COLO829 (cell line): ENCODE measurements at places on chromosomes 3 and 15.
A peak's percentile ranks its signal among the peaks of the same experiment; 100 is the strongest.

DNA sequence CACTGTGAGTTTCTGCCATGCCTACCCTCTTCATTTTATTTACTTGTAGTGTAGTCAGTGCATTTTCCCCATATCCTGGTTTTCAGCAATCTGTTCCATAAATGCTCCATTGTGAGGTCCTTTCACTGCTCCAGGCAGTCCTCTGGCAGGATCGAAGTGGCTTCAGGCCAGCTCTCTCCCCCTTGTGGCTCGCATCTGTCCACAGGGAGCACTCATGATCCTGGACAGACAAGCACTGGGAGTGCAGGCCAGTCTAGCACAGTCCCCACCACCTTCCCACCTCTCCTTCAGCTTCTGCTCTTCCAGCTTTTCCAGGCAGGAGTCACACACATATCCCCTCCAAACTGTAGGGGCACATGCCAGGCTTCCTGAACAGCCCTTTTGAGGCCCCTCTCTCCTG lies 173.6 kb downstream of the PPM1L start:
- peak; percentile 70 for DNase-seq

DNA sequence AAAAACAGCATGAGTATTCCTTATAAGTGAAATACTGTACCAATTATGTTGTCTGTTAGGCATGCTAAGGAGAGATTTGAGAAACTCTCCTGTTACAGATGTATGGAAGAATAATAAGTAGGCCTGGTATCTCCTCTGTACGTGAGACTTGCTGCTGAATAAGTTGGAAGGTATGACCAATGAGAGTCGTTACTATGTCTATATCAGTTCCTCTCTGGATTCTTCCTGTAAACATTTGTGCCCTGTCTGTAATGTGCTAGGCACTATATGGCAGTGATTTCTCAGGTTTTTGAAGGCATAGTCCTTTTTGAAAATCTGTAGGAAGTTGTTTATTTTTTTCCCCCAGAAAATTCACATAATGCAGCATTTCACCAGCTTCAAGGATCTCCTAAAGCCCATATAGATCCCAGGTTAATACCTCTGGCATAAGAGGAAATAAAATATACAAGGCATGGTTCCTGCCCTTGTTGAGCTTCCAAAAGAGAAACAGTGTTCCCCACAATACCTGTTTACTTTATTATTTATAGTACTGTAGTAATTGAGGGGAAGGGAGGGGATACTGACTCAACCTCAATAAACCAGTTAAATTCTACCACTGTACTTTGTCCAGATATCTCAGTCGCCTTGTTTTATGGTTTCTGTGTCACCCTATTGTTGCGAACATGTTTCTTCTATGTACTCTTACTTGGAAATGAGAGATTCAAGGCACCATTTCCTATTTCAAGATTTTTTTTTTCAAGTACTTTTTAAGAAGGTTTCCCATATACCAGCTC lies 28.6 kb downstream of the MAP2K5 start:
- DNase-seq = no peak

DNA sequence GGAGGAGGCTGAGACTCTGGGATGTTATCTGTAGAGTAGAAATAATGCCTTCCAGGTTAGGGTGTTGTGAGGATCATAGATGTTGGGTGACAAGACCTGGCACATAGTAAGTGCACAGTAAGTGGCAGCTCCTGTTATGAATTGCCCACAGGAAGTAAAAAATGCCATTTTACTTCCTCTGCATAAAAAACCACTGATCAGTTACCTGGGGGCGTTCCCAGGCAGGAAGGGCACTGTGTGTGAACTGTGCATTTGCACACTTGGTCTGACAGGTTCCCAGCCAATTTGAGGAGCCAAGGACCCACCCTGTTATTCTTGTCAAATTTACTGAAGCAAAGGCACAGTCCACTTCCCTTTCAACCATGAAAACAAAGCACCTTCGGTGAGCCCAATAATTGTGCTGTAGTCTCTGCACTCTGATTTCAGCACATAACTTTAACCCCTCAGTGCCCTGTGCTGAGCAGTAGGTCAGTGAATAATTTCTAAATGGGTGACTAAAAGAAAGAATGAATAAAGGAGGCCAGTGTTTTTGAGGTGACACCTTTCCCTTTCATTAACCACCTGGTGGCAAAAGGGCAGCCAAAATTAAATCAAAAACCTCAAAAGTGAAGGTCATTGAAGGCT lies 85.8 kb upstream of the ARHGEF3 start:
- DNase-seq = no peak

- no peak for DNase-seq
Observed at GRCh38 chr15:20386198-20386597, 155.4 kb downstream of the GOLGA6L6 start.

- no peak for DNase-seq
Observed at GRCh38 chr15:77797270-77797669, 164.6 kb upstream of the LINGO1 start.

DNA sequence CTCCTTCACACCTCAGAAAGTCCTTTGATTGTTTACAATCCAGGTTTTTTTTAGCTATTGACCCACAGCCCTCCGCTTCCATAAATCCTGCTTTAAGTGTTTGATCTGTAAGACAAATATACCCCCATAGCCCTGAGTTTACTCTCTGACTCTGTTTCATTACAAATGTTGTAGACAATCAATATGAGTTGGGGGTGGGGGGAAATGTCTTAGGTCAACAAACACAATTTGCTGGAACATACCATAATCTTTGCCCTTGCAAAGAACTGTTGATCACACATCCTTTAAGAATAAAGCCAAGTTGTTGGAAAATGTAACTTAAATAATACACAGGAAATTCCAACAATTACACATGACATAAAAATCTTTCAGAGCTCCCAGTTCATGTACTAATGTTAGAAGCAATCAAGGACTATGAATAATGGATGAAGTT lies 301.8 kb upstream of the SEMA6D start:
- DNase-seq = no peak

- no peak for DNase-seq
Observed at GRCh38 chr3:100042166-100042981, 71.9 kb downstream of the FILIP1L start.

DNA sequence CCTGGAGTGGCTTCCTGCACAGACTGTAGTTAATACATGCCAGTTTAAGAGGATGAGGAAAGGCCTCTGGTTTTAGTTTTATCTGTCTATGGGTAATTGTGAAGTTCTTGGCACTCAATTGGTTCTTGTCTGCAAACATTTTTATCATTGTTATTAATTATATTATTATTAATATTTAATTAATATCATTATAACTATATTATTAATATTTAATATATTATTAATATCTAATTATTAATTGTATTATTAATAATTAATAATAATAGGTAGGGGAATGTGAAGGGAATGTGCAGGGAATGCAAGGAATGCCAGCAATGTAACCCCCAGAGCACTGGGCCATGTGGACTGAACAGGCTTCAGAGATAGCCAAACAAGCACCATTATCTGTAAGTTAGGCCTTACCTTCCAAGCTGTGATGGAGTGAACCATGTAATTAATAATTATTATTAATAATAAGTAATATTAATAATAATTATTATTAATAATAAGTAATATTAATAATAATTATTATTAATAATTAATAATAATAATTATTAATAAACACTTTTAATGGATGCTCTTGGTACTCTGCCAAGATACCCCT lies 79.8 kb upstream of the NMNAT3 start:
- no peak for DNase-seq

GRCh38 chr3:133136114-133137041 lies 98.2 kb downstream of the TMEM108 start:
- no peak for DNase-seq

DNA sequence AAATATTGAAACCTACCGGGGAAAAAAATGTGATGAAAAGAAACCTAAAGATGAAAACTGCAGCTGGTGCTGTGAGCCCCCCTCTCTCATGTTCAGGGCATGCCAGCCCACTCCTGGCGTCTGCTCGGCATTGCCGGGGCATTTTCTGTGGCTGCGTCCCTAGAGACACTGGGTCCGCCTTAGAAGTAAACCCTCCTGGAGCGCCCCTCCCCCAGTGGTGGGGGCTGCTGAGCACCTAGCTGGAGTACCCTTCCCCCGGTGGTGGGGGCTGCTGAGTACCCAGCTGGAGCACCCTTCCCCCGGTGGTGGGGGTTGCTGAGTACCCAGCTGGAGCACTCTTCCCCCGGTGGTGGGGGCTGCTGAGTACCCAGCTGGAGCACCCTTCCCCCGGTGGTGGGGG lies 24.5 kb upstream of the GABRA5 start:
- DNase-seq = no peak

GRCh38 chr3:121958801-121959200 lies 63.2 kb downstream of the ILDR1 start:
- no peak for DNase-seq

DNA sequence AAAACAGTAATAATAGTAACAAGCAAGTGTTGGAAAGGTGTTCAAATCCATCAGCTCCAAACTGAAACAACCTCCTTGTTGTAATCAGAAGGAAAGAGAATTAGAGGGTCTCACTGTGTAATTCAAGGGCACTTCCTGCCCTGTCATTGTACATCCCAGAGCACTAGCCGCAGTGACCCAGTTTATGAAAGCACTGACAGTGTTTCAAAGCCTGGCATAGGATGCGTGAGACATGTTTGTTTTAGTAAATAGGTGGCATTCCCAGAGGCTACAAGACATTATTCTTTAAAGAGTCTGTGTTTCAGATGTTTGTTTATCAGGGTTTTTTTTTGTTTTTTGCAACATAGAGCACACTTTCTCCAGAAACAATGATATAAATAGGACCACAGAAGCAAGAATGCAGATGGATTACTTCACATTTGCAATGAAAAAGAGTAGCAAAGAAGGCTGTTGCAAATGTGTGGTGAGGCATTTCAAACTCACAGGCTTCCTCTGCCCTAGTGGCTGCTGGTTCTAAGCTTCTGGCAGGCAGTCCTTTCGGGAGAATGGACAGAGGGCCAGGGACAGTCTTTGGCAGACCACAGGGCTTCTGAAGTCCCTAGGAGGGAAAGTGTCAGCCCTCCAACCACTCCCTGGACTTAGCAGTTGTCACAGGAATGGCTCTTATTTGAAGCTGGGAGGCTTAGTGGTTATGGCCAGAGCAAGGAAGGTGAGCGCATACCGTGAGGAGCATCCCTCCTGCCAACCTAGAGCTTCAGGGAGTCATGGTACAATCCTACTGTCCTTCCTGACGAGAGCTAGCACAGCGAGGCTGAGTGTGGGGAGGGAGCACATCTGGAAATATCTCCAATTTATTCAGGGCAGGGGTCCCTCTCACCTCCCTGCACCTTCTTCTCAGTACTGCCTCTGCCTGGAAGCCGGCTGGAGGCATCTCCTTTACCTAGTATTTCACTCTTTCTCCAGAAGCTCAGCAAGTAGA lies 31.4 kb upstream of the TIPARP start:
- no peak for DNase-seq

GRCh38 chr3:69650066-69650419 lies 89.2 kb upstream of the MITF start:
- DNase-seq = peak; percentile 85

- DNase-seq = no peak
Observed at GRCh38 chr3:187288131-187288854, 3.2 kb downstream of the MASP1 start.

DNA sequence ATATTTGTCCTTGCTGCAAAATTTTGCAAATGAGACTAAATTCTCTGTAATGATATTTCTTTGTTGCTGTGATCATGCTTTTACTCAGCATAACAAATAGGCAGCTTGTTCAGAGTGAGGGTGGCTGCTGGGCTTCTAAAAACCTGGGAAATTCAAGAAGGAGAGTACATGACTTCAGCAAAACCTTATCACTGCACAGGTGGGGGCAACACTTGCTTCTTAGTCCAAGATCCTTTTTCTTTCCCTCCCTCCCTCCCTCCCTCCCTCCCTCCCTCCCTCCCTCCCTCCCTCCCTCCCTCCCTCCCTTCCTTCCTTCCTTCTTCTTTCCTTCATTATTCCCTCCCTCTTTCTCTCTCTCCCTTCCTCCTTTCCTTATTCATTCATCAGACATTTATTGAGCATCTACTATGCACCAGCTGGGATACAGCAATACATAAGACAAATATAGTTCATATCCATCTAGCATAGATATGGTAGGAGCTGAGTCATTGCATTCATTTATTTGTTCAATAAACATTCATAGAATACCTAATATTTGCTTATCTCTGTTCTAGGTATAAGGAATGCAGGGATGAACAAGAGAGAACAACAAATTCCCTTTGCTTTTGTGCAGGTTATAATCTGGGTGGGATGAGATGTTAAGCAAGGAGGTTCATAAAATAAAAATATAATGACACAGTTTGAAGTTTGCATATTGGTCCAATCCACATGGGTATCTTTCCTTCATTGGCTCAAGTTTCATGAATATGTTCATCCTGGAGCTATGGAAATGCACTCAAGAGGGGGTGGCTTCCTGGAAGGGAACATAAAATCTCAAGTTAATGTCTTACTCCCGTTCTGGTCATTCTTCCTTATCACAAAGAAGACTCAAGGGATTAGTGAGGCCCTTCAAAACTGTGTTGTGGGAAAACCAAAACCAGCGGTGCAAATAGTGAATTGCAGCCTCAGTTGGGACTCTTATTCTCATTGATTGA lies 210.7 kb downstream of the PDCD6IP start:
- DNase-seq = no peak

- DNase-seq = no peak
Observed at GRCh38 chr3:166955201-166955939, 424.7 kb downstream of the ZBBX start.

GRCh38 chr15:98440917-98441316 lies 207.4 kb upstream of the IGF1R start:
- no peak for DNase-seq

DNA sequence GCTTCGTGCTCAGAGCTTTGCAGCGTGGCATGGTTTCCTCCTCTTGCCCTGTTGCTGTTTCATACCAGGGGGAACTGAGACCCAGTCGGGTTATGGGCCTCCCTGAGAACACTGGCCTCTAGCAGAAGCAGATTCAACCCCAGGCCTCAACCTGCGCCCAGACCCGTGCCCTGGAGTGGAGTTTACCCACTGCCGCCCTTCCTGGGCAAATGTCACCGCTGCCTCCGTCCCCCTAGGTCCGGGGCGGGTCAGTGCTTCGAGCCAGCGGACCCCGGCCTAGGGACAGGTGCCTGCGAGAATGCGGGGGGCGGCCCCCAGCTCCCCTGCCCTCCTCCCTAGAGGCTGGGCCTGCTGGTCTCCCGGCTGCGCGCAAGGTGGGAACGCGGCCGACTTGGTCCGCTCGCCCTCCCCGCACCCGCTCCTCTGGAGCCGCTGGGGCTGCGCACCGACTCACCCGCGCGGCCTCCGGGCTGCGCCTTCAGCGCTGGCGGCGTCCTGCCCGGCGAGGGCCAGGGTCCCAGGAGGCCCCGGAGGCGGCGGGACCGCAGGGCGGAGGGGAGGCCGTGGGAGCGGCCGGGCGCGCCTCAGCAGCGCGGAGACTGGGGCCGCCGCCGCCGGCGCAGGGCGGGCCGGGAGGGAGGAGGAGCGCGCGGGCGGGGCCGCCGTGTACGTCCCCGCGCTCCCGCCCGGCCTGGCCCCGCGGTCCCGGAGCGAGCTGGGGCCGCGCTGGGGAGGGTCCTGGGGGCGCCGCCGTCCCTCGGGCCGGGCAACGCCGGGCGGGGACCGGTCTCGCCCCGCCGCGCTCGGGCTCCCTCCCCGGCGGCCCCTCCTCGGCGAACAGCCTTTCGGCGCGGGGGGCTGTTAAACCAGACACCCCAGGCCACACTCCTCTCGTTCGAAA lies at the start of gene PIGZ:
PIGZ (minus strand) TSS at position 601 of the 901 bp plus-strand sequence. CDS start 16,802 bp downstream, outside the sequence.
- no peak for DNase-seq
